Progenitor cell of endocrine pancreas (in vitro differentiated cells): ENCODE measurements at places on chromosomes 16 and 17. TPM values are rescaled to one million over a fixed set of nuclear protein-coding genes. Genes with fewer than 3 reads are reported as not detected.

Gene RIPOR1
- 72.7 and 78.8 TPM in 2 replicates for total RNA-seq

Gene VASN
- total RNA-seq = 3.8 and 4.0 TPM in 2 replicates

Gene TELO2
- total RNA-seq = 73.4 and 77.2 TPM in 2 replicates

Gene MT3
- not detected in 2 replicates for total RNA-seq

Gene EVI2B
- not detected in 2 replicates for total RNA-seq

Gene KRT25
- not detected in 2 replicates for total RNA-seq

Gene PIEZO1
- 37.7 and 44.7 TPM in 2 replicates for total RNA-seq

Gene CSNK2A2
- total RNA-seq = 99.9 and 101 TPM in 2 replicates

Gene B4GALNT2
- 0.07 and 0.11 TPM in 2 replicates for total RNA-seq

Gene SLC5A11
- 0.38 TPM in 1 of 2 replicates, not detected in the other for total RNA-seq

Gene CFAP97D1
- 0.07 TPM in 1 of 2 replicates, not detected in the other for total RNA-seq

Gene PRR11
- total RNA-seq = 21.2 and 24.9 TPM in 2 replicates

Gene QPRT
- 106 and 115 TPM in 2 replicates for total RNA-seq
